ENCODE measurements at places on chromosomes 11 and 22.

- DNase-seq, result peak; percentile 80
Measured at GRCh38 chr11:109993786-109994185, 99.4 kb upstream of the ZC3H12C start.

- DNase-seq, result peak; percentile 81
Measured at GRCh38 chr11:28243581-28243980, 135.4 kb downstream of the METTL15 start.

GRCh38 chr11:47766509-47767227 is 473 bp downstream of the FNBP4 start:
- peak; percentile 59 for DNase-seq

DNA sequence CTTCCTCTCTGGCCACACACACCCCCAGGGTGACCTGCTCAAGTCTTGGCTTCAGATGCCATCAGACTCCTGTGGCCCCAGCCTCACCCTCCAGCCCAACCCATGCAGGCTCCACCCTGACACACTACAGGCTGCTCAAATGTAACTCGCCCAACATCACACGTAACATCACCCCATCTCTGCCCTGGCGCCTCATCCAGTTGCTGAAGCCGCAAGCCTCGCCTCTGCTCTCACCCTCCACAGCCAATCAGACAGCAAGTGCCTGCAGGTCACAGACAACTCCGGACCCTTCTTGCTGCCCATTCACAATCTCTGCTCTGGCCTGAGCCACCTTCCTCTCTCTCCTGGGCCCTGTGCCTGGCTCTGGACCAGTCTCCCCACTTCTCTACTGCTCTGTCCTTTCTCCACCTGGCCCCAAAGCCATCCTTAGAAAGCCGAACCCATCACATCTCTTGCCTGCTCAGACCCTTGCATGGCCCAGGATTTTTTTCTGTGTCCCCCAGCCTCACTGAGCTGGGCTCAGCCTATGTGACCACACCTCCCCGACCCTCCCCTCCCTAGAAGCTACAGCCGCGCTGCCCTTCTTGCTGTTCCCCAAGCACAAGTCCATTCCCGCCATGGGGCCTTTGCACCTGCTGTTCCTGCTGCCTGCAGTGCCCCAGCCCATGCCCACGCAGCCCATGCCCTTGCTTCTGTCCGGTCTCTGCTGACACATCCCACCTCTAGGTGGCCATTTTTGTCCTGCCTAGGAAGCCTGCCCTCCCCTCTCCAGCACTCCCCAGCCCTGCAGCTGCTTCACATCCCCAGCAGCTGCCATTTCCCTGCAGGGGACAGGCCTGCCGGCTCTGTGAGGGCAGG is 333.9 kb downstream of the CTTN start:
- no peak for DNase-seq

DNA sequence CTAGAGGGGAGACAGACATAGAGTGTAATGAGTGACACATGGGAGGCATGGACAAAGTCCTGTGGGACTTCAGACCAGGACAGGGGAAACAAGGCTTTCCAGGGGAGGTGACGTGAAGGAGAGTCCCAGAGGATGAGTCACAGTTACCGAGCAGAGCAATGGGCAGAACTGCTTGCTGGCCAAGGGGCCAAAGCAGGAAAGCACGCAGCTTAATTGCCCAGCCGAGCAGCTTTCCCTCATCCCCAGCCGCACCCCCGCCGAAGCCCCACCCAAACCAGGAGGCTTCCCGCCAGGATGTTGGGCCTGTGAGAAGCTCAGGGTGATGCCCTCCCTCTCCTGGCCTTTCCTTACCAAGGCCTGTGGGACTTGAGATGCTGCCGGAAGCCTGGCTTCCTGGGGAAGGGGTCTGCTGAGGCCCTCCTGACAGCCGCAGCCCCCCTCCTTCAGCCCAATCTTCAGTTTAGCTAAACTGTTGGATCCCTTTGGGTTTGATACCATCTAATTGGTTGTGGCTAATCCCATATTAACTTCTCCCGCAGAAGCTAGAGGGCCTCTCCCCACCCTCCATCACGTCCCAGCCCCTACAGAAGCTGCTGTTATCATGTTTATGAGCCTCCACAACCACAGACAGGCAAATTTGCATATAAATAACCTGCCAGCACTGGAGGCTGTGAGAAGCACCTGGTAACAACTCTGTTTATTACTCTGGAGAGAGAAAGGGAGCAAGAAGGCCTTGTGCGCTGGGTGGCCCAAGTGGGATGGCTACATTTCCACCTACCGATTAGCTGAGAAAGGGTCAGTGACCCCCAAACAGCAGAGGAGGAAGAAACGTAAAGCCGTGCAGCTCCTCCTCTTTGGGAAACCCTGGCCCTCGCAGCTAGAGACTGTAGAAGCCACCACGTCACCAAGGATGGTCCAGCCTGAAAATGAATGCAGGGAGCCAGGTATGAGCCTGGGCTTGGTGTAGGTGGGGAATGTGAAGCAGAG is 80.0 kb downstream of the TRIM29 start:
- peak; percentile 51 for DNase-seq

GRCh38 chr11:115659061-115659963 is 155.1 kb upstream of the CADM1 start:
- DNase-seq, result peak; percentile 62

DNA sequence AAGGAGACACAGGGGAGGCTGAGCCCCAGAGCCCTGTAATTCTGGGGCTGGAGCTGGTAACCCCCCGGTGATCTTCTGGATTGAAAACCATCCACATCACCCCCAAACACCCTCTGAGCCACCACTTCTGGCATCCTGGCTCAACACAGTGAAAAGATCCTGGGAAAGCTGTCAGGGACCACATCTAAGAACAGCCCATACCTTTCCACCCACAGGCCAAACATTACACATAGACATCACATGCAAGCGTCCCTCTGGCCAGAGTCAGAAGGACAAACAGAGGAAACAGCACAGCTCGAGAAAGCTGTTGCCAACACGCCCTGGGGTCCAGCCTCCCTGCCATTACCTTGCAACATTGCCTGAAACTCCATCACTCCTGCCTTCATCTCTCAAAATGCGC is 469.5 kb downstream of the SOX6 start:
- peak; percentile 52 for DNase-seq

DNA sequence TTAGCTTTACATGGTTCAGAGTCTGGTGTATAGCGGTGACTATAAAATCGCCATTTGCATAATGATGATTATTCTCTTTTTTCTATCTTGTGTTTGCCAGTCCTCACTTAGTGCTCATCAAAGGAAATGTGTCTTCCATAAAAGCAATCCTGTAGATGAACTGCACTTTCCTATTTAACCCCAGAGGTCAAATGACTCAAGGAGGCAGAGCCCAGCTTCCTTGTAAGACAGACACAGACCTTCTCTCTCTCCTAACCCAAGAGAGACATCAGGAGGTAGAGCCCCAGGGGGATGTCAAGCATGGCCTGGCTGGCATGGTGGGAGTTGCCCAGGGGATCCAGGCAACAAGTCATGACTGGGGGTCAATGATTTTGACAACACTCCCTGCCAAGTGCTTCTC is 46.9 kb upstream of the CRTAM start:
- no peak for DNase-seq

DNA sequence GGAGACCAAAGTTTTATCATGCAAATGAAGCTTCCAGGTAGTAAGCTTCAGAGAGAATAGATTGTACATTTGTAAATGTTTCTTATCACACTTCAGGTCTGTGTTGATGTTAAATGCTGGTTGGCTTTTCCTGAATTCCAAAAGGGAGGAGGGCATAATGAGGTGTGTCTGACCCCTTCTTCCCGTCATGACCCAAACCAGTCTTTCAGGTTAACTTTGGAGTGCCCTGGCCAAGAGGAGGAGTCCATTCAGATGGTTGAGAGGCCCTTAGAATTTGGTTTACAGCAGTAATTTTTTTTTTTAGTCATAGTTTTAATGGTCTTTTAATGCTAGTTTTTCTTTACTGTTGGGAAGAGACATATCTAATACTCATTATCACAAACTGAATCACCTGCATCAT is 2.5 kb downstream of the OR6X1 start:
- DNase-seq, result no peak

DNA sequence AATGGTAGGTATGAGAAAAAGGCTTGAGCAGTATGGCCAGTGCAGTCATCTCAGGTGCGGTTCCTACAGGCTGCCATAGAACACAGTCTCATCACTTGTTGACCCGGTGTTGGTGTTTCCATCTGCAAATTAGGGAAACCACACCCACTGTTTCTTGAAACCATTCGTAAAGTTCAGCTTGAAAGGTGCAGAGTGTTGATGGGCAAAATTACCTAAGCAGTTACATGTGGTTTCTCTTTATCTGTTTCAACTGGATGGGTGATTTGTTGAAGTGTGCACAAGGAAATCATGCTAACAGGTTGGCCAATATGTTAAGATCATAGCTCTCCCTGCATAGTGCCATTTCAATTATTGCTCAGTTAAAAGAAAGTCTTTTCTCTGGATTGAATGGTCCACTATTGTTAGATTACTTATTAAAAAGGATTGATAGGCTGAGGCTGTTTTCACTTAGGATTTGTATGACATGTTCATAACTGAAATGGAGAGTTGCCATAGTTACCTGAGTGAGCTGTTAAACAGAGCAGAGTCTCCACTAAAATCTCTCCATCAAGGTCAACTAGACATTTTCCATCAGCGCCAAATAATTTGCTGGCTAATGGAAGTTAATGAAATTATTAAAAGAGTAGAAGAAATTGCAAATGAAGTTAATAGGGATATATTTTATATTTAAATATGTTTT is 203.1 kb upstream of the MTMR2 start:
- no peak for DNase-seq

GRCh38 chr22:23862103-23862502 is 4.4 kb downstream of the SLC2A11 start:
- DNase-seq, result peak; percentile 42

- no peak for DNase-seq
Measured at GRCh38 chr11:130330101-130330684, 15.5 kb upstream of the ZBTB44 start.

DNA sequence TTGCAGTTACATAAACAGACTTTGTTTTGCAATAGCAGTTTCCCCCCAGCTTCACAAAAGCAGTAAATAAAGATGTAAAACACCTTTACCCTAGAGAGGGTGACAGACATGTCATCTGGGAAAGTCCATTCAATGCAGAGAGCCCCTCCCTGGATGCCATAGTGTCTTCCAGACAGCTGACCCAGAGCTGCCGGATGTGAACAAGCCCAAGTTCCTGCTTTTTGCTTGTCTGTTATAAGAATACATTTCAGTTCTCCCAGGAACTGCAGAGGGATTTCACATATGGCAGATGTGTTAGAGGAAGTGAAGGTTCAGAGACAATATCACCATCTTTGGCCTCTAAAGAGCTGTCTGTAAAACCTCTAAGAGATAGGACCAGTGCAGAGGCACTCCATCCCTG is 48.9 kb downstream of the RELT start:
- DNase-seq, result no peak

GRCh38 chr11:73507086-73507485 is 90.8 kb downstream of the FAM168A start:
- DNase-seq, result peak; percentile 55

DNA sequence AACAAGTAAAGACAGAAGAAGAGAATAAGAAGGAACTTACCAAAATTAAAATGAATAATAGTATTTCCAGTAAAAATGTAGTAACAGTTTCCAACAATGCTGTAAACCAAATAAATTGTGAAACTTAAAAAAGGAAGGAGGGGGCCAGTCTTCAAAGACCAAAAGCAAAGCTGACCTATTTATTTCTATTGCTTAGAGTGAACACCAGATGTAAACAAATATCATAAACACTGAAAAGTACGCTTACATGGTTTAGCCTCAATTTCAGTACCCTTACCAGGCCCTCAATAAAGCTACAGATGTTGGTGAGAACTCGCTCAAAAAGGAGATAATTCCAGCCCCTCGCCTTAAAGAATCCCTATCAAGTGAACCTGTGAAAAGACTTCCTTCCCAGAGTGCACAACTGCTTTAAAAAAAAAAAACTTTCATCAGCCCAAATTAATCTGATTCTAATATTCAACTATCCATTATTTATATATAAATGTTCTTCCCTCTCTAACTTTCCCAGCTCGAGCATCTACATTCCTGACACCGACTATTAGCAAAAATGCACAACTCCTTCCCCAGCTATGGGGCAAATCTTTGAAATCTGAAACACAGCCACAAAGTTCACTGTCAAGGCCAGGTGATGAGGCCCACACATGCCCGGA is 2.4 kb downstream of the PHF21A start:
- DNase-seq, result no peak

DNA sequence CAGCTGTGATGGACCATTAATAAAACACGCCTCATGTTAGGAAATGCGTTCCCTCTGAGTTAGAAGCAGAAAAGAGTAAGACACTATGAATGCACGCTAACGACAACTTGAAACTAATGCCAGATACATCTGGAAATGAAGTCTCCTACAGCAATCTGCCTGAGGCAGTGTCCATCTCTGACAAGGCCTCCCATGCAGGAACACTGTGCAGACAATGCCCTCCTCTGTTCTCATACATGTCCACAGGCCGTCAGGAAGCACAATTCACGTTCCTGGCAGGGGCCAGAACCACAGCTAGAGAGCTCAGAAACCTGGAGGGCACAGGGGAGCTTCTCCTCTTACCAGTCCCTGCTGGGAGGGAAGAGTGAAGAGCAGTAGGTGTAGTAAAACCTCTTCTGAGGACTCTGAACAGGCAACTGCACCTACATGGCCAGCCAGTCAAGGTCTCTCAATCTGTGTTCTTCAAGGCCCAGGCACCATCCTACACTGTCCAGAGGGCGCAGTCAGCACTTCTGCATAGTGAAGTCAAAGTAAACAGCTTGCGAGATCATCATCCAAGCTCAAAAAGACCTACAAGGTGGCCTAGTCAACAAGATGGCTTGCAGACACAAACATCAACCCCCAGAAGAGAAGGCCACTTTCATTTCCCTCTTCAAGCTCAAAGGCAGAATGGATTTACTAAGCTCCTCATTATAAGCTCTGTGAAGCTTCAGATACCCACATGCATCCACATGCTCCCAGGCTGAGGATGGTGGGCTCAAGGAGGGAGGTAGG is 41.5 kb upstream of the CYP2D6 start:
- no peak for DNase-seq

DNA sequence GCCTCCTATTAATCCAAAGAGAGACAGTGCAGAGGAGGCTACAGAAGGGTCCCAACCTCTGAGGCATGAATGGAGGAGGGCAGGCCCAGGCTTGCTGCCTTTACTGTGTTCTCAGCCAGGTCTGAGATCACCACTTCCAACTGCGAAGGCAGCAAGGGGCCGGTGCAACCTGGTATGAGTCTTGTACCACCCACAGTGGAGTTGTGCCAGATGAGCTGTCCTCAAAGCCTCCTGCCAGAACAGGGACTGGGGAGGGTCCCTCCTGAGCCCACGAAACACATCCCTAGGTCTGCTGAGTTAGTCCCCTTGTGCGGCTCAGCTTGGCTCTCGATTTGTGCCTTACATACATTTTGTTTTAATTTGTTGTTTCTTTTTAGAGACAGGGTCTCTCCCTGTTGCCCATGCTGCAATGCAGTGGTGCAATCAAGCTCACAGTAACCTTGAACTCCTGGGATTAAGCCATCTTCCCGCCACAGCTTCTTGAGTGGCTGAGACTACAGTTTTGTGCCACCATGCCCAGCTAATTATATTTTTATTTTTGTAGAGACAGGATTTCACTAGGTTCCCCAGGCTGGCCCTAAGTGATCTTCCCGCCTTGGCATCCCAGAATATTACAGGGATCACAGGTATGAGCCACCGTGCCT is 9.3 kb downstream of the MIF start:
- DNase-seq, result no peak

GRCh38 chr11:66934950-66935779 is 23.0 kb downstream of the PC start:
- peak; percentile 47 for DNase-seq

- no peak for DNase-seq
Measured at GRCh38 chr11:120043328-120043945, 94.5 kb downstream of the TRIM29 start.

Measured in fibroblast of skin of right biceps (primary cell).